ENCODE measurements at places on chromosomes 7 and 10.

GRCh38 chr10:10798102-10798863, 219.4 kb upstream of the CELF2 start:
- DNase-seq, result no peak

DNA sequence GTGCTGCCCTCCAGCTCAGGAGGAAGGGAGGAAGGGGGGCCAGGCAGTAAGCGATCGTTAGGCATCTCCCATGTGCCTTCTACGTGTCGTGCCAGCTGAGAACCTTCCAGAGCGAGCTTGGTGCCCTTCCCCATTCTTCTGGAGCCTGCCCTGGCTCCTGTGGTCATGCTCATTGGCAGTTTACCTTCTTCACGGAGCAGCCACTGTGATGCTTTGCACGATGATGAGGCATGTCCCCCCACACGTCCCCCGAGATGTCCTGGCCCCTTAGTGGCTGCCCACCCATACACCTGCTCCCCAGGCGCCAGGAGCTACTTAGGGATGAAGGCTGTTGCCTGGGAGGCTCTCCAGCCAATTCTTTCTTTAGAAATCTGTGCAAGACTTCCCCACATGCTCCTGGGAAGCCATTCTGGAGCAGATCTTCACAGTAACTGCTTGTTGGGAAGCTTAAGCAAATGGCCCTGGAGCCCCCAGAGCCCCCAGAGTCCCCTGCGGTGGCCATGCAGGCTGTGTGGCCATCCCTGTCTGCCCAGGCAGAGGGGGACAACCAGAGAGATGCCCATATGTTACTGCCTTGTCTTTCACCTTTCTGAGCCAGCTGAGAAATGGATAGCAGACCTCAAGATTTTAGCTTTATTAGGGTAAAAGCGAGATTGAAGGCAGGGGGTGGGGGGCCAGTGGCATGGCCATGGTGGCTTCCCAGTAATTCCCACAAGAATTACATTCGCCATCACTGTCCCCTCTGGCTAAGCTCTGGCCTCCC, 199.0 kb downstream of the EBF3 start:
- DNase-seq, result no peak

- DNase-seq, result no peak
Measured at GRCh38 chr7:139902436-139903102, 73.5 kb downstream of the TBXAS1 start.

DNA sequence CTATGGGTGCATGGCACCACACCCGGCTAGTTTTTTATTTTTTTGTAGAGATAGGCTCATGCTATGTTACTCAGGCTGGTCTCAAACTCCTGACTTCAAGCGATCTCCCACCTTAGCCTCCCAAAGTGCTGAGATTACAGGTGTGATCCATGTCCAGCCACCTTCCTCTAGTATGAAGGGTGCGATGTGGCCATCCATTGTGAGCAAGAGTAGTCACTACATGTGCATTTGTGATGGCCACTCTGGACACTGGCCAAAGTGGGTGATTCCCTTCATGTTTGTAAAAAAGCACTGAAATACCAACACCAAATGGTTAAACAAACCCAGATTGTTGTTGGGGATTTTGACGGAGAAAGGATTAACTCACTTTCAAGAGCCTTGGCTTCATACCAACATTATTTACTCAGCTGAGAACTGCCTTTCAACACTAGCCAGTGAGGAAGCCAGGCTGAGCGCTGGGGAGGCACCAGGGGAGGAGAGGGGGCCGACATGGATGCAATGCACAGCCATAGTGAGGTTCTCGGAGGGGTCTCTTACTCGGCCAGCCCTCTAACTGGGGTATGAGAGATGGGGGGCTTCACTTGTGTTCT, 198.1 kb upstream of the LYZL2 start:
- no peak for DNase-seq

DNA sequence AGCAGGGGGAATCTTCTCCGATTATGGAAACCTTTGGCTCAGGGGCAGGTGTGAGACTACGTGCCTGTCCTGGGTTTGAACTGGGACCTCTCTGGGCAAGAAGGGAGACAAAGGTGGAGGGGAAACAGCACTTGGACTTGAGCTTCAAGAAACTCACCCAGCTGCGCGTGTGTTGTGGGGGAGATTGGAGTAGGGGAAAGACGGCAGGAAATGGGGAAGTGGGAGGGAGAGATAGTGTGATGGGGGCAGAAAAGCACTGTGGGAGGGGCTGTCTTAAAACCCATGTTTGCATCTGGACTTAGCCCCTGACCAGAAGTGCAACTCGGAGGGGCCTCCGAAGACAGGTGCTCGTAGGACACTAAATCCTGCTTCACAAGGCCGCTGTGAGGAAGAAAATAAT, 107.0 kb downstream of the HIP1 start:
- DNase-seq, result no peak
